ENCODE measurements at places on chromosomes 12 and 14.
A peak's percentile ranks its signal among the peaks of the same experiment; 100 is the strongest.

- no peak for DNase-seq
Observed at GRCh38 chr12:92192360-92192759, 46.7 kb upstream of the BTG1 start.

- DNase-seq, result peak; percentile 47
Observed at GRCh38 chr12:47082796-47083621, 3.2 kb upstream of the AMIGO2 start.

GRCh38 chr12:76259660-76260389 lies 88.4 kb downstream of the BBS10 start:
- no peak for DNase-seq

GRCh38 chr12:58117667-58118066 lies 176.3 kb downstream of the ATP23 start:
- DNase-seq, result no peak

GRCh38 chr12:130675791-130676190 lies 40.3 kb downstream of the RIMBP2 start:
- DNase-seq, result no peak

DNA sequence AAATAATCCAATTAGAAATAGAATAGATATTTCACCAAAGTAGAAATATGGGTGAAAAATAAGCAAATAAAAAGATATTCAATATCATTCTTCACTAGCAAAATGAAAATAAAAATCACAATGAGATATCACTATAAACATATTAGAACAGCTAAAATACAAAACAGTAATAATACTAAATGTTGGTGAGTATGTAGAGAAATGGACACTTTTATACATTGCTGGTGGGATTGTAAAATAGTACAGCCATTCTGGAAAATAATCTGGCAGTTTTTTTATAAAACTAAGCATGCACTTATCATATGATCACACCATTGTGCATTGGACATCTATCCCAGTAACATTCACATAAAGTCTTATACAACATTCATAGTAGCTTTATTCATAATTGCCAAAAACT lies 320.2 kb upstream of the OR4E1 start:
- no peak for DNase-seq

DNA sequence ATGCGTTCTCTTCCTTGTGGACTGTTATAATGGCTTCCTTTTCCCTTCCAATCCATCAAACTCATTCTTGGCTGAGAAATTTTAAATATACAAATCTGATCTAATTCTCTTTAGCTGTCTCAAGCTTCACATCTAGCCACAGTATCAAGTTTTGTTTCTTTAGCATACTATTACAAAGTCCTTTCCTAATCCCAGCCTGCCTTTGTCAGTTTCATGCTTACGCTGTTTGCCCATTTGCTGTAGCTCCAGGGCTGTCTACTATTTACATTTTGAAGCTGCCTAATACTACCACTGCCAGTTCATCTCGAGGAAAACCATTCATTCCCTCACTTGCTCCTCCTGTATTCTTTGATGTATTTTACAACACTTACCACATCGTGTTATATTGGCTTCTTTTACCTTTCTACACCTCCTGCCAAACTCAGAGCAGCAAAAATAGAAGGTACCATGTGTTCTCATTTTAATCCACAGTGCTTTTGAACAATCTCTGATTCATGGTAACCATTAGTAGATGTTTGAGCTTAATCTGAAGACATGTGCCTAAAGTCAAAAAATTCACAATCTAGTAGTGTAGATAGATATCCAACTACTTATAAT lies 42.9 kb downstream of the ARID4A start:
- DNase-seq, result no peak

- no peak for DNase-seq
Observed at GRCh38 chr12:127819056-127819455, 447.9 kb upstream of the TMEM132C start.

DNA sequence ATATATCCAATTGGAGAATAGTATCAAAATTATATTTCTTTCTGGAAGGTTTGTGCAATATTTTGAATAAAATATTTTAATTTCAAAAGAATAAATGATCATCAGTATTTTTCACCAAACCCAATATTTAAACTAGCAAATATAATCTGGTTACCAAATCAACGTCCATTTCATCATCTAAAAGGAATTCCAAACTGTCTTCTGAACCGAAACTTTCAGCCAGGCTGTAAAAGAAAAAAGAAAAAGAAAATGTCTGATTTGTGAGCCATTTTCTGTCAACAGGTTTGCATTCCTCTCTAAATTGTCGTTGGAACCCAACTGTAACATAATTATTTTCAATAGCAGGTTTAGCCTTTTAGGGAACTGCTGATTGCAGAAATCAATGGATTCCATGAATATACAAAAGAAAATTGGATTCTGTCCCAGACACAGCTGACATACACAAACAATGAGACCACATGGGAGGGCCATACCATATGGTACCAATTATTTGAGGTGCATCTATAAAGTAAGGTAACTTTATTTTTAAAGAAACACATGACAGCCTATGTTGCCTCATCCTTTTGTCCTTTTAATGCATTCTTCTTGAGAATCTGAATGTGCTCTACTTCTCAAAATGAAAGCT lies 22.7 kb downstream of the SNRPF start:
- DNase-seq, result no peak

GRCh38 chr14:101250336-101250947 lies 310.9 kb upstream of the DIO3 start:
- DNase-seq, result no peak

GRCh38 chr12:68957273-68957672 lies 24.3 kb upstream of the CPM start:
- DNase-seq, result no peak

DNA sequence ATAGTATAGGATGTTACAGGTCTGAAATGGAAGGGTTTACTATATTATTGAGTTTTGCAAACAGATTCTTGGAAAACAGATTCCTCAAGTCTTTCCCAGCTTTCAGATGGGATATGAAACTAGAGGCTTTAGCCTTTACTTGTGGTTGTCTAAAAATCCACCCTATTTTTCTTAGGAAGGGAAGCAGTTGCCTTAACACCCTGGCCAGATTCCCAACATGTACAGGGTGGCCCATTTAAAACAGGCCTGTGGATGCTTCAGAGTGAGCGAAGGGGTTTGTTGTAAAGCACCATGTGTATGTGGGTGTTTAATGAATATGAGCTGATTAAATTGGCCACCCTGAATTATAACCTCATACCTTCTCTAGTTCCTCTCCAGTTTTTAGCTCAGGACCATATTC lies 415.9 kb downstream of the ZFP36L1 start:
- no peak for DNase-seq

- DNase-seq, result no peak
Observed at GRCh38 chr12:6816598-6816997, 5.0 kb upstream of the GPR162 start.

DNA sequence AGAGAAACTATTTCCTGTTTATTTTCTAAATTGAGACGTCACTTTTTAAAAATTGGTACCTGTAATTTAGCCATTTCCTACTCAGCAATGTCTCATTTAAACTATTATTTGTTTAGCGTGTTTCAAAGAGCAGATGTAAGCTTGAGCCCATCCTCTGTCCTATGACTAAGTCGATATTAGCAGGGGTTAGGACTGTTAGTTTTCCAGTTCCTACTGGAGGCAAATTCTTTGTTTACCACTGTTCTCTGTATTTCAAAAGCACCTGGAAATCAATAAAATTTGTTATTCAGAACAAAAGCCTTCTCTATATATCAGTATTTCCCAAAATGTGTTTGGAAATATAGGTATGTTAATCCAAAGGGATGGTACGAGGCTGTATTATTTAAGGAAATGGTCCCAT lies 42.4 kb downstream of the MDM2 start:
- peak; percentile 66 for DNase-seq
